ENCODE measurements at places on chromosomes 11 and 22. TPM values are rescaled to one million over a fixed set of nuclear protein-coding genes. Genes with fewer than 3 reads are reported as not detected.

MS4A3 gene
- total RNA-seq: not detected

DNA sequence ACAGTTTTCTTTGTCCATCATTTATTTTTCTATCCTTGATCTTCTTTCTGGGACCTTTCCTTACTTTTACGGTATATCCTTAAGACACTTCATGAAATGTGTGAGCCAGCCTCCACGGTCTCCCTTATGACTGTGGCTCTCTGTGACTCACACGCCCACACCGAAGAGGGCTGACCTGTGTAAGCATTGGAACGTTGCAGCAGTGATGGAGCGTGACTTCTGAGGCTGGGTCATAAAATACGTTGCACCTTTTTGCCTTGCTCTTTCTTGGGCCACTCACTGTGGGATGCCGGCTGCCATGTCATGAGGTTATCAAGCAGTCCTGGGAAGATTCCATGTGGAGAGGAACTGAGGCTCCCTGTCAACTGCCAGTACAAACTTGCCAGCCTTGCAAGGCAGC is 96.3 kb upstream of the RAB1B start:
- DNase-seq: no peak

DNA sequence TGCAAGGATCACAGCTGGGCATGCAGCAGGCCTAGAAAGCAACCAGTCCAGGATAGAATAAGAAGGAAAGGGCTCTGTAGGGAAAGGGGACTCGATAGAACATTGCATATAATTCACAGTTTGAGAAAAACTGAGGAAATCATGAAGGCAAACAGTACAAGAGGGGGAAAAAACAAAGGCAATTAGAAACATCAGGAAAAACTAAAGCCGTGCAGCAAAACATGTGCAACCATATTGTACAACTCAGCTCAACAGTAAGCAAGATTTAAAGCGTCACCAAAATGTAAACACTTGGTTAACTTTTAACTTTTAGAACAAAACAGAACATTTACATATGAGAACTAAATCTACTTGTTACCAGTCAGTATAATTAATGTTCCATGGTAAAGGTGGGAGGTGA is 8.5 kb downstream of the APOL3 start:
- no peak for DNase-seq

GRCh38 chr11:9459667-9460321 is 1.0 kb upstream of the ZNF143 start:
- peak; percentile 50 for DNase-seq
